ENCODE measurements at places on chromosomes 6 and 20.

DNA sequence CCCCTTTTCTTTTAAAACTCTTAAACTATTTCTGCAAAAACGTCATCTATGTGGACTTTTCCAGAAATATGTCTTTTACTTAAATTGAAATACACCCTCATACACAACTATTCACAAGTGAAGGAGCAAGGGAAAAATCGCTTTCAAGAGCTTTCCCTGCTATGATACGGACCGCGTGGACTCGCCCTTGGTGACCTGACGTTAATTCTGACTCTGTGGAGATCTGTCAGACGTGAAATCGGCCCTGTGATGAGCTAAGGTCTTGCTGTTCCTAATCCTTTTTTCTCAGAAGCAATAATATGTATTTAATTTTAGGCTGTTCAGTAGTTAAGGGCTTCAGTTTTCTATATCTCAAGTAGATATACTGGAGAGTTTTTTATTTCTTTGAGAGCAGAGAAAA is 113.6 kb downstream of the RPP40 start:
- DNase-seq = no peak

DNA sequence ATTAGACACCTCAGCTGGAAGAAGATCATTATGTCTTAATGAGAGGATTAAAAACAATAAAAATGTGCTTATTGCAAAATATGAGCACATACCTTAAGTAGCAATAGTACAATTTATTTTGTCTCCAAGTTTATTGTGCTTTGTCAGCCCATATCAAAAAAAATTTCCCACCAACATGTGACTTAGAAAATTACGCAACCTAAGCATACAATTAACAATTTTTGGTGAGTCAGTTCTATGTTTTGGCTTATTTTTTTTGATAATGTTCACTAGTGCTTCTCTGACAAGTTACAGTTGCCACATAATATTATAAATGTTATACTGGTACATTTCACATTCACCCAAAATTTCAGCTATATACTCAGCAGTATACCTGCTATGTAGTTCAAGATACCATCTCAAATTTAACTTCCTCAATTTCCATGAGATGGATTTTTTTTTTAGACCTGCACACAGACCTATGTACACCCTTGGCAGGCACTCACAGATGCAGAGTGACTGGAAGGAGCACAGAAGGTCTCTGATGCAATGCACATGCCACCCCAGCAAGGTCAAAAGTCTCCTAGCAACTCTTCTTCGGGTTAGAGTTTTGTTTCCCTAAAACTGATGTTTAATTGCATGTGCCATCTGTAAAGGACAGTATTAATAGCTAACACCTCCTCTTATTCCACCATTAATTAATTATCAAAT is 112.4 kb downstream of the PRKN start:
- DNase-seq = no peak

DNA sequence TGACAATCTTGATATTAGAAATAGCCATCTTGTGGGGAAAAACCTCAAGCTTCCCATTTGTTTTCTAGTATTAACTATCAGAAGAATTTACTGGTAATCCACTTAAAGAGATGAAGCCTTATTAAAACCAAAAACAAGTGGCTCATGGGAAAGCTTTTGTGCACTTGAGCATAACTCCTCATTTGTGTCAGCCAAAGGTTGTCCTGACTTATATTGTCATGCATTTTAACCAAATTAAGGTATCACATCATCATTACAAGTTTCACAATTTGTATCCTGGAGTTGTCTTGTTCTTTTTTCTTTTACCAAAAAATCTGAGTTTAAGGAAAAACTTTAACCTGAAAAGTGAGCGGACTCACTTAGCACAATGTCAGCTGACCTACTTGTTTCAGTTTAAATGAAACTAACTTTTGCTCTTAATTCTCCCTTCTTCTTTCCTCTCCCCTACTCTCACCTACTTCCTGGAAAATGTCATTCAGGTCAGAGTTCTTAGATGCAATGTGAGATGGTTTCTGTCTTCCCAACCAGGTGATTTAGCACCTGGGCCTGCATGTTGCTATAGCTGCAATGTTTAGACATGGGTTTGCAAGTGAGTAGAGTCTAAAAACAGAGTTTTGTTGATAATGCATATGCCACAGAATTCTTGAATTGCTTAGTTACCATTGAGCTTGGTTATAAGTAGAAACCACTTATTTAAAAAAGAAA is 82.8 kb downstream of the TNFAIP3 start:
- DNase-seq = no peak

- DNase-seq = no peak
These were observed 50.4 kb upstream of the CTNNBL1 start for GRCh38 chr20:37643400-37643799.

GRCh38 chr6:158910484-158911440 is 89.2 kb downstream of the RSPH3 start:
- DNase-seq = no peak

DNA sequence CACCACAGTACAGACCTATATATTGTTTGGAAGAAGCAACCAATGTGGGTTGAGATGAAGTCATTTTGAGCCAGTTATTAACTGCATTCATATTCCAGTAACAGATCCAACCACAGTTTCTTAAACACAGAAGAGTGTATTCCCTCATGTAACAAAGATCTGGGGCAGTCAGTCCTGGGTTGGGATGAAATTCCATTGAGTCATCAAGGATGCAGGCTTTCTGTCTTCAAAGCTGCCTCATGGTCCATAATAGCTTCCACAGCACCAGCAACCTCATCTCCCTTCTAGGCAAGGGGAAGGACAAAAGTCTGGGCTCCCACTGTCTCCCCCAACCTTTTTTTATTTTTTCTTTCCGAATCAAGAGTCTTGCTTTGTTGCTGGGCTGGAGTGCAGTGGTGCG is 2.9 kb upstream of the SOD2 start:
- no peak for DNase-seq
